Osteocyte (in vitro differentiated cells): ENCODE measurements at places on chromosomes 6 and 20.

DNA sequence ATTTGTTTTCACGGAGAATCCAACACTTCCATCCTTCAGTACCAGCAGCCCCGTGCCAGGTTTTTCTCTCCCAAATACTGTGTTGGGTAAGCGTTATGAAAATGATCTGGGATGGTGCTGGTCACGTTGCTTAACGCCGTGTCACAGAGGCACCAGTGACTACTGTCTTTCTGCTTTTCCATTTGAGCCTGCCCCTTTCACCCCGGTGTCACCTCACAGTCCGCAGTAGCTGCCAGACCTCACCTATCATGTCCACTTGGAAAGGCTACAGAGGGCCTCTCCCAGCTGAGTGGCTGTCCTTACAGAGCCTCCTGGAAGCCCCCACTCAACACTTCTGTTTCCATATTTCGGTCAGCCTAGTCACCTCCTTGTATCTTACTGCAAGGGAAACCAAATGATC is 176.5 kb upstream of the ARID1B start:
- DNase-seq, result no peak
- H3K36me3 ChIP-seq, result no peaks in the 10 kb centered on the region
- no peak overlapping the region for H3K27ac ChIP-seq
- no peak overlapping the region for H3K4me3 ChIP-seq
- peaks cover 10% of the 10 kb centered on the region for H3K27me3 ChIP-seq

- H3K36me3 ChIP-seq, result peaks cover 12% of the 10 kb centered on the region
- no peak for DNase-seq
- no peak overlapping the region for H3K27ac ChIP-seq
These were observed 52.4 kb upstream of the SIM1 start for GRCh38 chr6:100517106-100517505.

DNA sequence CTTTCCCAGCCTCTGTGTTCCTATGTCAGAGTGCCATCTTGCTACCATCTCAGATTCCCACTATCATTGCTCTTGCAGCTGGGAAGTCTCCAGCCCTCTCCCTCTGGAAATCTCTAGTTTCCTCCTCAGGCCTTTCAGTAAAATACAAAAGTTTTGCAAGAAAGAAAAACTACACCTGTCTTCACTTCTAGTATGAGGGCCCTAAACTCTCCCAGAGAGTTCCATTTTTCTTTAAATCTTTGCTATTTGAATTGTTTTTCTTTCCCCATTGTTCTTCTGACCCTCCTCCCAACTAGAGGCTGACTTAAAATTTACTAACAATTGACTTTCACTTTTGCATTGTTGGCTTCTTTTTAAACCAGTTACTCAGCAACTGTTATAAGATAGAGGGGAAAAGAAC is 62.8 kb downstream of the LY86 start:
- H3K4me3 ChIP-seq, result no peak overlapping the region
- no peaks in the 10 kb centered on the region for H3K36me3 ChIP-seq
- peaks cover 8% of the 10 kb centered on the region for H3K27me3 ChIP-seq

- DNase-seq, result no peak
- H3K36me3 ChIP-seq, result peaks cover 1% of the 10 kb centered on the region
- H3K4me1 ChIP-seq, result peaks cover 28% of the 10 kb centered on the region
- H3K4me3 ChIP-seq, result peak overlapping the region; percentile 82
- H3K27ac ChIP-seq, result peak overlapping the region; percentile 89
- H3K27me3 ChIP-seq, result peaks cover 3% of the 10 kb centered on the region
These were observed 31.8 kb downstream of the TFAP2B start for GRCh38 chr6:50850223-50851048.

- H3K4me1 ChIP-seq, result peaks cover 8% of the 10 kb centered on the region
- H3K4me3 ChIP-seq, result no peak overlapping the region
- peaks cover 2% of the 10 kb centered on the region for H3K27me3 ChIP-seq
- no peak overlapping the region for H3K27ac ChIP-seq
These were observed 145.7 kb upstream of the PHACTR3 start for GRCh38 chr20:59458645-59459044.

- no peaks in the 10 kb centered on the region for H3K27me3 ChIP-seq
- H3K4me3 ChIP-seq, result no peak overlapping the region
- no peak overlapping the region for H3K27ac ChIP-seq
- H3K4me1 ChIP-seq, result no peaks in the 10 kb centered on the region
- H3K36me3 ChIP-seq, result no peaks in the 10 kb centered on the region
These were observed 24.0 kb downstream of the BTBD3 start for GRCh38 chr20:11941593-11942246.

GRCh38 chr6:7691675-7692452 is 34.0 kb upstream of the BMP6 start:
- H3K36me3 ChIP-seq, result no peaks in the 10 kb centered on the region
- no peak overlapping the region for H3K27ac ChIP-seq
- H3K4me1 ChIP-seq, result peaks cover 8% of the 10 kb centered on the region
- no peak for DNase-seq

- no peaks in the 10 kb centered on the region for H3K4me1 ChIP-seq
- no peak overlapping the region for H3K4me3 ChIP-seq
- DNase-seq, result no peak
- H3K27ac ChIP-seq, result no peak overlapping the region
- H3K27me3 ChIP-seq, result no peaks in the 10 kb centered on the region
These were observed 655.7 kb upstream of the HS3ST5 start for GRCh38 chr6:114998492-114998891.

- no peaks in the 10 kb centered on the region for H3K36me3 ChIP-seq
- peak overlapping the region; percentile 96 for H3K27ac ChIP-seq
- no peaks in the 10 kb centered on the region for H3K27me3 ChIP-seq
- H3K4me3 ChIP-seq, result no peak overlapping the region
- DNase-seq, result peak; percentile 89
These were observed 31.8 kb upstream of the GMPR start for GRCh38 chr6:16206595-16207037.

- H3K36me3 ChIP-seq, result peaks cover 6% of the 10 kb centered on the region
- H3K4me3 ChIP-seq, result no peak overlapping the region
- H3K27ac ChIP-seq, result no peak overlapping the region
- no peaks in the 10 kb centered on the region for H3K27me3 ChIP-seq
- H3K4me1 ChIP-seq, result peaks cover 37% of the 10 kb centered on the region
These were observed 275.5 kb downstream of the PTPRK start for GRCh38 chr6:128244751-128245405.

- H3K27ac ChIP-seq, result peak overlapping the region; percentile 81
- peaks cover 45% of the 10 kb centered on the region for H3K4me1 ChIP-seq
- no peak for DNase-seq
- no peaks in the 10 kb centered on the region for H3K36me3 ChIP-seq
- H3K27me3 ChIP-seq, result no peaks in the 10 kb centered on the region
- H3K4me3 ChIP-seq, result no peak overlapping the region
These were observed 1152.3 kb upstream of the GJE1 start for GRCh38 chr6:140980265-140980887.

DNA sequence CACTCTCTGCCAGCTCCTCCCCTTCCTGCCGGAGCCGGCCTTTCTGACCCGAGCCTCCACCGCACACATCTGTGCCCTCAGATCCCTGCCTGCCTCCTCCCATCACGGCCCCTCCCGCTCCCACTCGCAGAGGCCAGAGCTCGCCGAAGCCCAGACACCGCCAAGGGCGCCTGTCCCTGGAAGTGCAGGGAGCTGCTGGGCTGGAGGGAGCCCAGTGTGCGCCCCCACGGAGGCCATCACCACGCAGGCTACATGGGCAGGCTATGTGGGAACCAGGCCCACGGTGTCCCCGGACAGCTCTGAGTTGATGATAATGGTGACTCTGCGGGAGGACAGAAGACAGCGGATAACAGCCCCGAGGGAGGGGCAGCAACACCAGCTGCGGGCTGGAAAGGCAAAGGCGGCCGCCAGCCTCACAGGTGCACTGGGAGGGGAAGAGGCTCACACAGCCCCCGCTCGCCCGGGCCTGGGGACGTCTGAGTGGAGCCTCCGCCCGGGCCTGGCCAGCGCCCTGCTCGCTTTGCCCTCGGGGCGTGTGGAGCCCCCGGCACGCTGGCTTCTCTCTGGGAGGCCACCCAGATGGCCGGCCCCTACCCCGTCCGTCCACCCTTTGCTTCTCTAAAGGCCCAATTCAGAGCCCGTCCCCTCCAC is 154.9 kb downstream of the DLL1 start:
- no peaks in the 10 kb centered on the region for H3K4me1 ChIP-seq
- H3K36me3 ChIP-seq, result no peaks in the 10 kb centered on the region
- no peaks in the 10 kb centered on the region for H3K27me3 ChIP-seq
- H3K27ac ChIP-seq, result no peak overlapping the region
- peak; percentile 84 for DNase-seq

DNA sequence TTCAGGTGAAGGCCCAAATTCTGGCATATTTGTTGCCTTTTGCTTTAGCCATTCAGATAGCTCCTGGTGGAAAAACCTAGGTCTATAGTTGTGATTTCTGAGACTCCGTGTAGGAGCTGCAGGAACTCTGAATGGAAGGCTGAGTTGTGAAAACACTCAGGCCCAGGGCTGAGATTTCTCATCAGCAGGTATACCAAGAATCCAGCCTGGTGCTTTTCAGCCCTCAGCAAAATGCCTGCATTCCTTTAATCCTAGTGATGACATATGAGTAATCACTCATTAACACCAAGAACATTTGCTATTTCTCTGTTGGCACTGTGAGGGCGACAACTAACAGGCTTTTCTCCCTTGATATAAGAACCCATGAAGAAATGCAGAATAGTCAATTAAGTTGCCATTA is 546.1 kb upstream of the MAN1A1 start:
- no peaks in the 10 kb centered on the region for H3K36me3 ChIP-seq
- H3K4me1 ChIP-seq, result no peaks in the 10 kb centered on the region
- H3K27me3 ChIP-seq, result no peaks in the 10 kb centered on the region
- DNase-seq, result no peak
- no peak overlapping the region for H3K27ac ChIP-seq

- H3K36me3 ChIP-seq, result peaks cover 27% of the 10 kb centered on the region
- H3K27me3 ChIP-seq, result no peaks in the 10 kb centered on the region
- no peak overlapping the region for H3K27ac ChIP-seq
- H3K4me3 ChIP-seq, result no peak overlapping the region
- no peak for DNase-seq
- H3K4me1 ChIP-seq, result no peaks in the 10 kb centered on the region
These were observed 187.9 kb downstream of the PREX1 start for GRCh38 chr20:48639899-48640298.

DNA sequence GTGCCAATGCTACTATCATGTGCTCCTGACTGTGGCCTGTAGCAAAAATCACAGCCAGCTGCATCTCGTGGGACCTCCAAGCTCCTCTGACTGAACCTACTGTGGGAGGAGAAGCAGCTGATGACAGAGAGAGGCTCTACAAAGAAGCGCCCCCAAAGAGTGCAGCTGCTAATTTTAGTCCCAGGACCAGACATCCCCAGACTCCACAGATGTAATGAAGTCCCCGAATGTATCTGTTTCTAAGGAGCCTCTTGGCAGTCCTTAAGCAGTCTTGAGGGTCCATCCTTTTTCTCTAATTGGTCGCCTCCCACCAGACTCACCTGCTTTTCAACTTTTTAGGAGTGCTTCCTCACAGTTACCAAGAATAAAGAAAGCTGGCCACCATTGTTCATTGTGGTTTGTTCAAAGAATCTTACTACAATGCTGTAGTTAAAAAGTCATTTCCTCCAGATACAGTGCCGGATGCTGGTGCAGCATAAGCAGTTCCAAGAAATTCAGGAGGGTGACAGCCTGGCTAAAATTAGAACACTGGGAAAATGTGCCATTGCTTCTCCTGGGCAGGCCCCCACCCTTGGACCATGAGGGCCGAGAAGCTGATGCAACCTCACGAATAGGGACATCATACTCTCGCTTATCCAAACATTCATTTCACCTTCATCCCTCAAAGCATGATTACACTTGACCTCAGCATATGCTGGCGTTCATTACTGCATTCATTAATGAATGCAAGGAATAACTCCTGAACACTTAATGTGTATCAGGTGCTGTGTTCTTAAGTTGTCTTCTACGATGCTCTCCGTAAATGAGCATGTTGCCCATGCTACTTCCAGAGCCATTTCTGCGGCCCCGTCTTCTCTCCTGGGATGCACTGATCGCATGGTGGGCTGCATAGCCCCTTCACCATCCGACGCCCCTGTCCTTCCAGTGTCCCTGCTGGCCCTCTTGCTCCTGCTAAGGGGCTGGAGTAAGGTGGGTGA is 66.4 kb downstream of the LY86 start:
- DNase-seq, result no peak
- H3K4me1 ChIP-seq, result no peaks in the 10 kb centered on the region
- H3K4me3 ChIP-seq, result no peak overlapping the region

DNA sequence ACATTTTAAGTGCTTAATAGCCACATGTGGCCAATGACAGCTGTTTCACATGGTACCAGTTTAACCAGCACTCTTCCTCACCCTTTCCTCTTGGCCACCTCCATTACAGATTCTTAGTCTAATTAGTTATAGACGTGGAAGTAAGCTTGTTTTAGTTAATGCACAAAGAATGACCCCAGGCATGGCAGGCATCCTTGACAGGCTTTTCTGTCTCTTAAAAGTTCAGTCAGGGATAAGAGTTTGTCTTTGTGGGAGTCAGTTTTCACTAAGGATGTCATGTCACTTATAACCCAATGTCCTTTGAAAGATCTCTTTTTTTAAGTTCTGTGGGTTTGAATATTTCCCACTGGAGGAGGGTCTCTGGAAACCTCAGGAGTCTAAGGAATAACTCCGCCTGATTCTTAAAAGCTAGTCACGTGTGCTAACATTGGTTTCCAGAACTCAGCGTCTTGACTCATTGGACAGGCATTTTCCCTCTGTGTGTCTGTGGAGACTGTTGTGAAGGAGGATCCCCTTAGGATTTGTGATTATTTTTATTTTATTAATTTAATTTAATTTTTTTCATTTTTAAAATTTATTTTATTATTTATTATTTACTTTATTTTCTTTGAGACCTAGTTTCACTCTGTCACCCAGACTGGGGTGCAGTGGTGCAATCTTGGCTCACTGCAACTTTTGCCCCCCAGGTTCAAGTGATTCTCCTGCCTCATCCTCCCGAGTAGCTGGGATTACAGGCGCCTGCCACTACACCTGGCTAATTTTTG is 171.4 kb downstream of the ZFAND3 start:
- H3K4me3 ChIP-seq, result no peak overlapping the region
- H3K4me1 ChIP-seq, result peaks cover 76% of the 10 kb centered on the region
- no peak for DNase-seq
- H3K36me3 ChIP-seq, result no peaks in the 10 kb centered on the region
- H3K27me3 ChIP-seq, result no peaks in the 10 kb centered on the region
- H3K27ac ChIP-seq, result peak overlapping the region; percentile 86

DNA sequence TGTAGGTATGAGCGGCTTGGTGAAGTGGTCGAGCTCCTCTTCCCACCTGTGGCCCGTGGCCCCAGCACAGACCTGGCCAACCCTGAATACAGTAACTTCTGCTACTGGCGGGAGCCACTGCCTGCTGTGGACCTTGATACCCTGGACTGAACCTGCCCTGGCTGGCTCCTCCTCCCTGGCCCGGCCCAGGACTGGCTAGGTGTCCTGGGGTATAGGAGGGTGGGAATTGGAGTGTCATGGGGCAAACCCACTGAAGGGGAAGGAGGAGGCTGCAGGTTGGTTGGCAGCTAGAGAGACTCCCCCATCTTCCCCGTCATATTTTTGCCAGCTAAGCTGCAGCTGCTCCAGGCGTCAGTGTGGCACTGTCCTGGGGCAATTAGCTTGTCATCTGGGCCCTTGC is 7.9 kb downstream of the EMILIN3 start:
- no peak overlapping the region for H3K4me3 ChIP-seq
- no peak for DNase-seq
- no peaks in the 10 kb centered on the region for H3K36me3 ChIP-seq
- no peak overlapping the region for H3K27ac ChIP-seq
- no peaks in the 10 kb centered on the region for H3K27me3 ChIP-seq

- H3K27me3 ChIP-seq, result no peaks in the 10 kb centered on the region
- no peaks in the 10 kb centered on the region for H3K36me3 ChIP-seq
- H3K27ac ChIP-seq, result no peak overlapping the region
- H3K4me1 ChIP-seq, result peaks cover 14% of the 10 kb centered on the region
- no peak overlapping the region for H3K4me3 ChIP-seq
These were observed 306.3 kb downstream of the PRL start for GRCh38 chr6:21990577-21990976.
